Activated T-helper 9 cell treated with anti-CD3 and anti-CD28 coated beads, Interleukin-2, amount 50 U/mL, for 16 hours (primary cell): ENCODE measurements at places on chromosomes 2 and 18.

DNA sequence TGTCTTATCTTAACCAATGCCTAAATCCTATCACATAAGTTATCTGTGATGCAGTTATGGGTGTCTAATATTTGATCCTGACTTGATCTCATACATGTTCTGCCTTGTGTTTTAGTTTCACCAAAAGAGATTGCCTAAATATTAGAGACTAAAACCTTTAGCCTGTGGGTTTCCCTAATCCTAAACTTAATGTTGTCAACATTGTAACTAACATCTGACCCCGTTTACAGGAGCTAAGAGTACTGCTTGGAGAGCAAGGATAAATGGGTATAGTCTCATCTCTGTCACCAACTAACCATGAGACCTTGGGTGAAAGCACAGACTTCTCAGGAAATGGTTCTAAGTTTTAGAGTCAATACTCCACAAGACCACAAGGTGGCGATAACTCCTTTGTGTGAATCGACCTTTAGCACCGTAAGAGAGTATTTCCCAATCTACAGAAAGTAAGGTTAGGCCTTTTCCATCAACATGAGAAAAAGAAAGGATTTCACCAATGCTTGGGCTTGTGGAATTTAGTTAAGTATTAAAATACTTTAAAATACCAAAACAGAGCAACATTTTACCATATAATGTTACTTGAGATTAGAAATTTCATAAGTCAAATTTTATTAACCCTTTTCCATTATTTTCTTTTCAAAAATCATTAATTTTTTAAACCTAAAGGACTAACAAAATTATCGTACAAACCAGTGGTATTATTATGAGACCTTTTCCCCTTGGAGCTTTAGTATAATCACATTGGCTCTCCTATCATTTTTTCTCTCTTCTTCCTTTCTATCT lies 60.5 kb downstream of the G6PC2 start:
- DNase-seq: no peak

GRCh38 chr2:27890924-27891672 lies 569 bp downstream of the BABAM2 start:
- peak; percentile 79 for DNase-seq

DNA sequence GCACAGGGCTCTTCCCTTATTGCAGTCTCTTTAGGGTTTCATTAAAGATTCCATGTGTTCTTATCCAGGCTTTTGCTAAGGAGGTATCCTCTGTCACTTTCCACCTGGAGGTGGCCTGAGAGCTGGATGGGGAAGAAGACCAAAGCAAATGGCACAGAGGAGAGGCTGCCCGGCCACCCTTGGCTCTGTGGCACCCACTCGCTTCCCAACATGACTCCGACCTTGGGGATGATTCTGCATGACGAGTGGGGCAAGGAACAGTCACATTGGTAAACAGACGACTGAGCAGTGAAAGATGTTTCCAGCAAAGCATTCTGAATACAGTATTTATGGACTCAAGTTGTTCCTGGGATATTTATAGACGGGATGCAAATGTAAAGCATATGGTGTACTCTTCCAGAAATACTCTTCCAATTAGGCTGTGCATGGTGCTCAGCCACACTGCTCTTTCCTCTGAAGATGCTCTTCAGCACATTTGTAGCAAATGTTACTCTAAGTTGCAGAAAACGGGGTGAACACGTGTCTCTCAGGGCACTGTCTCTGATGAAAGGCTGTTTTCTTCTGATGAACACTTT lies 377.1 kb upstream of the HS6ST1 start:
- DNase-seq: no peak

- DNase-seq: no peak
Observed at GRCh38 chr2:107263628-107264027, 377.7 kb upstream of the ST6GAL2 start.

DNA sequence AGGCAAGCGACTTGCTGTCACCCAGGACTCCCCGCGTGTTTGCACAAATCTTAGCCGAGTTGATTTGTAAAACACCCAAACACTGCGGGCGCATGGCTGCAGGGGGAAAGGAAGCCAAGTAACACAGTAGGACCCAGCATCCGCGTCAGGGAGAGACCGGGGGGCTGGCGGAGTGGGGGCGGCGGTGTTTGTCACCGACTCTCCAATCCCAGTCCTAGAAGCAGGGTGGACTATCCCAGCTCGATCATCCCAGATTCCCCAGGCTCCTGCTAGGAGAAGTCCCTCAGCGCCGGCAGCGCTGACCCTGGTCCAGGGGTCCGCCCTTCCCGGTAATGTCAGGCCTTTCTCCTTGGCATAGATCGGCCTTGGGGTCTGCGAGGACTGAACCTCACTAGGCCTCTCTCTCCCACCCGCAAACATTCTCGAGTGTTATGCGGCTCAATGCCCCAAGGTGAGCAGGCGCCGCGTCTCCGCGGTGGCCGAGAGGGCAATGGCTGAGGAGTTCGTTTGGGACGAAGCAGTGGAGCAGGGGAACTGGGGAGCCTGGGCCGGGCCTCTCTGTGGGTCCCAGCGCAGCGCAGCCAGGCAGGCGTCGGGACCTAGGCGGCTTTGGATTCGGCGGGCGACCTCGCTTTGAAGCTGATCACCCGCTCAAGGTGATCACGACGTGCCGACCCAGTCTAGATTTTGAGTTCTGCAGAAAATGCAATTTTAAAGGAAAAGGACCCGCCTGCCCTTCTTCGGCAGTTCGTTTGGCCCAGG lies 1.5 kb upstream of the GDF7 start:
- no peak for DNase-seq

DNA sequence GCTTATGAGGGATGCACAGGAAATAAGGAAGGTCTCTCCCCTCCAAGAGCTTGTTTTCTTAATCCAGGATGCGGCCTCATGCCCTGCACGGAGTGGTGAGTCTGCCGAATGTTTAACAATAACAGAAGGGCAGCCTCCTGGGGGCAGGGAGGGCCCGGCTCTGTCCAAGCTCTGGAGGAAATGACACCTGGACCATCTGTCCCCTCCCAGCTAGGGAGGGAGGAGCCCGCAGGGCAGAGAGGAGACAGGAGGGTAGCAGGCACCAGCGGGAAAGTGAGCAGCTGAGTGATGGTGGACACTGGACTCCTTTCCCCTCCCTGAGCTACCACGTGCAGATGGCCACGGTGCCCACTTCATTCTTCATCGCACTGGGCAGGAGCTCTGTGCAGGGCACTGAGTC lies 398.2 kb upstream of the MYT1L start:
- DNase-seq: no peak

GRCh38 chr2:26475037-26475436 lies 2.9 kb downstream of the OTOF start:
- no peak for DNase-seq

DNA sequence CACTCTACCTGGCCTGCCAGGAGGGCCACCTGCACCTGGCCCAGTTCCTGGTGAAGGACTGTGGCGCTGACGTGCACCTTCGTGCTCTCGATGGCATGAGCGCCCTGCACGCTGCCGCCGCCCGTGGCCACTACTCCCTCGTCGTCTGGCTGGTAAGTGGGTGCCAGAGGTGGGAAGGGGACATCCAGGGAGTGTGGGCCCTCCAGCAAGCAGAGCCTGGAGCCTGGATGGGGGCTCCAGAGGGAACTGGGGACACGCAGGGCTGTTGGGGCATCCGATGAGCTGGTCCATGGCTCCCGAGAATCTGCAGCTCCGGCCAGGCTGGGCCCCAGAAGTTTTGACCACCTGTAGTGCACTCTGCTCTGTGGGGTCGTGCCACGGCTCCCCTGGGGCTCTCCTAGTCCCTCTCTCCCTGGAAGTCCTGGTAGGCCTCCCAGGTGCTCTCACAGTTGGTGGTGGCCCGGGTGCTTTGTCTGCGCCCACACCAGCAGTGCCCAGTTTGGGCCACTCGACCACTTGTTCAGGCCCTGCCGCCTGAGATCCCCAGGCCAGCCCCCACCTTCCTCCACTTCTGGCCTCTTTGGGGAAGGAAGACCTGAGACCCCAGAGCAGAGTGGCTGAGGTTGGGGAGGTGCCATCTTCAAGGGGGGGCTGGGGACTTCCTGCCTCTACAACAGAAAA lies 4.7 kb downstream of the ESPNL start:
- no peak for DNase-seq

GRCh38 chr18:46642561-46642960 lies 14.5 kb downstream of the LOXHD1 start:
- no peak for DNase-seq

DNA sequence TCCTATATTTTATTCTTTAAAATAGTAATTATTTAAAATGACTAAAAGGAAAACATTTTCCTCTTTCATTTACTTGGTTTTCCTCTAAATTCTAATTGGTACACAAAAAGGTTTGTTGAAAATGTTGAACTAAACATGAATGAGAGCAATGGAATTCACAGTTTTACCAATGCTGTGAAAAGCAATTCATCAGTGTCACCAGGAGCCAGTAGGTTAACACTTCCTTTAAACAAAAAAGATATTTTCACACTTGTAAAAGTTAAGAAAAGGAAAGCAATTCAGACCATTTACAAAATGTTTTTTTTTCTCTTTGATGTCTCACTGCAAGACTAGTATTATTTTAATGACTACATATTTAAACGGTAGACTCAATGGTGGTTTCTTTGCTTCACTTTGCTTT lies 341.6 kb downstream of the RIT2 start:
- no peak for DNase-seq

DNA sequence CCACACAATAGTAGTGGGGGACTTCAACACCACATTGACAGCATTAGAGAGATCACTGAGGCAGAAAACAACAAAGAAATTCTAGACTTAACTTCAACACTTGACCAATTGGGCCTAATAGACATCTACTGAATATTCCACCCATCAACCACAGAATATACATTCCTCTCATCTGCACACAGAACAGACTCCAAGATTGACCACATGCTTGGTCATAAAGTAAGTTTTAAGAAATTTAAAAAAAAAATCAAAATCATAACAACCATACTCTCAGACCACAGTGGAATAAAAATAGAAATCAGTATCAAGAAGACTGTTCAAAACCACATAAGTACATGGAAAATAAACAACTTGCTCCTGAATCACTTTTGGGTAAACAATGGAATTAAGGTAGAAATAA lies 9.0 kb upstream of the FLACC1 start:
- no peak for DNase-seq
